ENCODE measurements at places on chromosomes 12 and 14.

GRCh38 chr14:76480426-76480825, 104.5 kb downstream of the ESRRB start:
- DNase-seq: peak; percentile 33

GRCh38 chr14:60485598-60486251, at the start of gene C14orf39:
TSS of gene C14orf39 (minus strand) at chr14:60486063. CDS start at chr14:60485078, 985 bp downstream.
- DNase-seq: peak; percentile 88

DNA sequence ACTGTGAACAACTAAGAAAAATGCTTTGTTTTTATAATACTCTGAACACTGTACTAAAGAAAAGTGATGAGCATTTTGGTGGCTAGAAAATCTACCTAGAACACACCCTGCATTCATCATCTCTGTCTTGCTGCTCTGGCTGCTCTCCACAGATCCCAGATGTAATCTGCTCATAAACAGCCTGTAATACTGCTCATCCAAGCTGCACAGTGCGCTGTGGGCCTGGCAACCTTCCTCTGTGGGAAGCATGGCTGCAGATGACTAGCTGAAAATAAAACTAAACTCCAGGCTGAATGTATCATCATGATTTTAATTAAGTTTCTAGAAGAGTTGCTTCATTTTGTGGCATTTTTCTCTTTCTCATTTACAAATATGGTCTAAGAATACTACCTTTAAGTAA, 200.7 kb downstream of the SLC2A13 start:
- DNase-seq: peak; percentile 73

DNA sequence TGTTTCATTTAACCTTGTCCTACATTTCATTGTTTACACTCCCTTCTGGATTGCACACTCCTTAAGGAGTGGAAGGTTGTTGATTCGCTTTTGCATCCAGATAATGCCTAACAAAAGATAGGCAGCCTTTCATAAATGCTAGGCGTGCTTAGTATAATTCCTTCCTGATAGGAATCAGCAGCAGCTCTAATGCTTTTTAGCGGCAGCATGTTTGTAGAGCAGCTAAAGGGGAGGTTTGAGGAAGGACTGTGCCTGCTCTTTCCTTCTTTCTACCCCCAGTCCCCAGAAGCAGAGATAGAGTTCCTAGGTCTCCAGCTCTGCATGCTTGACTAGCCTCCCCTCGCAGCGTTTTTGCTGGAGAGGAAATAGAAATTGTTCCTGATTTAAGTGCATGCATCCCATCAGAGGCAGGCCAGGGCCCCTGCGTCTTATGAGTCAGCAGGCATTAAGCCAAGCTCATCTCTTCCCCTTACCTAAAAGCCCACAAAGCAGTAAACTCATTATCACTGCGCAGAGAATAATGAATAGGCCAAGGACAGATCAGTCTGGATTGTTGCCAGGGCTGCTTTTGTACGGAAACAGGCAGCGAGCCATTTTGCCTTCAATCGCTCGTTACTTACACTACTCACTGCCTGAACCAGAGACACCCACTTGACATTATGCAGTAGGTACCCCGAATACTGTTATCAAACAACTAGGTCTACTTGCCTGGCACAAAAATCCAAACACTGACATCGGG, 14.0 kb upstream of the TBPL2 start:
- peak; percentile 94 for DNase-seq

GRCh38 chr12:44771485-44772021, 104.6 kb downstream of the NELL2 start:
- DNase-seq: no peak

GRCh38 chr12:52305921-52306705, 14.8 kb upstream of the KRT81 start:
- no peak for DNase-seq

GRCh38 chr12:12835378-12836146, 22.4 kb downstream of the DDX47 start:
- DNase-seq: no peak

DNA sequence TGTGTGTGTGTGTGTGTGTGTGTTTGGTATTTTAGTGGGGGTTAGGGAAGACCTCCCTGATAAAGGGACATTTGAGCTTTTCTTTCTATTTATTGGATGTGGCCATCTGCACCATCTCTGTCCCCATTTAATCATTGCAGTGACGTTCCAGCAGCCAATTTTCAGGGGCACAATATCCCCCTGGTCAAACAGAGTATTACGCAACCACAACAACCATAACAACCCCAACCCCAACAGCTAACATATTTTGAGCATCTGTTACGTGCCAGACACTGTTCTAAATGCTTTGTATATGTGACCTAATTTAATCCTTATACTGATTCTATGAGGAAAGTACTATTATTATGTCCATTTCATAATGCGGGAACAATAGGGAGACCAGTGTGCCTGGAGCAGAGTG, 87.4 kb downstream of the TTC8 start:
- no peak for DNase-seq

DNA sequence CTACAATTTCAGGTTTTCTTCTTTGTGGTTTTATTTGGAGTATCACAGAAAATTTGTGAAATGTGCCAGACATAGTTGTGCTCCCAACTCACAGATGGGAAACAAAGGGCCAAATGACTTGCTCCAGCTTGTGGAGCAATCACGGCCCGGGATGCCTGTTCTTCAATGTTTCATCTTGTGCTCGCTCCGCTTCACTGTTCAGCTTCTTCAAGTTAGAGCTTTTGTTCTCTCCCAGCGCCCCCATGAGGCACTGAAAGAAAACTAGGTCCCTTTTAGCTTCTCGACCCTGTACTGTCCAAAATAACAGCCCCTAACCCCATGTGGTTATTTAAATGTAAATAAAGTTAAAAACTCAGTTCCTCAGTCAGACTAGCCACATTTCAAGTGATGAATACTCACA, 187.9 kb upstream of the STXBP6 start:
- no peak for DNase-seq

DNA sequence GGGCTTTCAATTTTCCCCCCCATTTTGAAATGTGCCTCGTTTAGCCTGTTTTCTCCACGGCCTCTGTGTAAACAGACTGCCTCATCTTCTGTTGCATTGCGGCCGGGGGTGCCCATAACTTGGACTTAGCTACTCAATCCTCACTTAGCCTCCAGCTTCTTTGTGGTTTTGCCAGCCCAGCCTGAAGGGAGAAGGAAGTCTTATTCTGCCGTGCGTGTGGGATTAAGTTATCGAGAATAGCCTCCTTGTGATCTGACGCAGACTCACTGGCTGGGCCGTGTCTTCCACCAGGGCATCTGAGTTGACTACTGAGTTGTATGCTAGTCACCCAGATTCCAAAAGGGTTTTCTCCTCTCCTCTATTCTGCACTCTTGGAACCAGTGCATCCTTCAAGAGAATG, 8.1 kb downstream of the PRKAB1 start:
- no peak for DNase-seq

DNA sequence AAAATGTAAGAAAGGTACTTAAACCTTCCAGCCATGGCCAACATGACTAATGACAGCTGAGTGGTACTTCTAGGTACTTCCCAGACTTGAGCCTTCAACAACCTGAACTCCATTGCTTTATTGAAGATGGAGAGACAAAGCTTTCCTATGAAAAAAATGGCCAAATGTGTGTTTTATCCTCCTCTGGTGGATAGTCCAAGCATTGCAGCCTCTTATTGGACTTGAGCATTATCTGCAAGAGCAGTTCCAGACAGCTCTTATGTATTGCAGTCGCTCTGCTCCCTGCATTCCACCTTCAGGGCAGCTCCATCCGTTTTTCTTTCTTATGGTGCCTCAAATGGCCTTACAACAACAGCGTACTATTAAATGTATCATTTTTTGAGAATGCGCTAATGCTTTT, 588.2 kb downstream of the NRXN3 start:
- peak; percentile 20 for DNase-seq

GRCh38 chr12:109912855-109913321, 12.8 kb downstream of the TCHP start:
- DNase-seq: peak; percentile 60

- peak; percentile 24 for DNase-seq
Observed at GRCh38 chr14:32300136-32300535, 29.0 kb upstream of the AKAP6 start.

DNA sequence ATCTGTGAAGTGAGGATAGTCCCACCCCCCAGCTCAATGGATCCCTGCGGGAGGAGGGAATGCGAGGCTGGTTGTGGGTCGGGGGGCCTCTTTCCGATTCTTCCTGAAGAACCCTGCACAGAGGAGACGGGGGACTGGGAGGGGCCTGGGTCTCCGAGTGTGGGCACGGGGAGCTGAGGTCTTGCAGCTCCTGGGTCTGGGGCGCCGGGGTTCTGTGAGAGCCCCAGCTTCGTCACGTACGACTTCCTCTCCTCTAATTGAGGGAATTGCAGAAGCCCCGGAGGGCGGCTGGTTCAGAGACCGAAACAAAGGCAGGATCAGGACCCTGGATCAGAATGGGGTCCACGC, 66.6 kb downstream of the DIO3 start:
- peak; percentile 10 for DNase-seq

DNA sequence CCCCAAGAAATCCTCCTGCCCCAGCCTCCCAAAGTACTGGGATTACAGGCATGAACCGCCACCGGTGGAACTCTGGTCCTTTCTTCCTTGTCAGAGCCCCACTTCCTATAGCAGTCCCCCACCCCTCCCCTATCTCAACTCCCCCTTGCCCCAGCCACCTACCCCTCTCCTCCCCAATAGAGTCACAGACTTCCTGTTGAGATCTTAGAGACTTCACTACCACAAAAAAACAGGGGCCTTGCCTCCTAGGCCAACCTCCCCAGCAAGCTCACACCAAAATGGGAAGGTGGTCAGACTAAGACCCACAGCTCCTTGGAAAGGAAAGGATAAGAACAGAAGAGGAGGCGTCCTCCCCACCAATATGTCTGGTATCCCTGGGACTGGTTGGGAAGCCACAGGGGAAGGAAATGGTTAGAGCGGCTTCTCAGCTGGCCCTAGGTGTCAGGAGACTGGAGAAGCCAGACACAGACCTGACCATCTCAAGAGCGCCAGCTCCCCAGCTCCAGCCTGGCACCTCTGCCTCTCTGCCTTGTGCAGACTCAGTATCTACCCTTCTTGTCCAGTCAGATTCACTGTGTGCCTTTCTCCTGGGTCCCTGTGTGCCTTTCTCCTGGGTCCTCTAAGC, 8.5 kb downstream of the ITGB7 start:
- DNase-seq: no peak

DNA sequence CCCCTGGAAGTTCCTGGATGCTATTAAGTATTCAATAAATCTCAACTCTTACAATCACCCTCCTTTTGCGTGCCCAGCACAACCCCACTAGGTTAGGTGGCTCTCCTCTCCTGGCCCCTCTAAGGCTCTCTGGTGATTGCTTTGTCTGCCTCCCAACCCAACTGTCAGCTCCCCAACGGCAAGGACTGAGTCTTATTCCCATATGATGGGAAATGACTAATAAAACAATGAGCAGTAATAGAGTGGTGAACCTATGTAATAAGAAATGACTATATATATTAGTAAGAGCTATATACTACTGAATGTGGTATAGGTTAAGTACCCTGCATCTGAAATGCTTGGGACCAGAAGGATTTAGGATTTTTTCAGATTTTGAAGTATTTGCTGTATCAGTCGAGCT, 8.1 kb downstream of the APPL2 start:
- DNase-seq: no peak

DNA sequence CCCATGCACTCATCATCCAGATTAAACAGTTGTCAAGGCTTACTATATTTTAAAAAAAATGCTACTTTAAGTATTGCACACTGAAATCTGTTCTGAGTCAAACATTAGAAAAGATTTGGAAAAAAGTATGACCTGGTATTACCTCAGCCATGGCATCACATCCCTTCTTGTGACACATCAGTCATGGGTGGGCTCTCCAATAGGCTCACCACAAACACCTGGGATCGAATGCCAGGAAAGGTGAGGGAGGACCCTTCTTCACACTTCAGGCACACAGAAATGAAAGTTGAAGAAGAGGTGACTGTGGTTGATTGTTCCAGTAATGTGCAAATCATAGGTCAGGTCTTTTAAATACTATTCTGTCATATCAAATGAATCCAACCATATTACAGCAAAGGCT, 36.6 kb upstream of the GZMB start:
- DNase-seq: no peak

DNA sequence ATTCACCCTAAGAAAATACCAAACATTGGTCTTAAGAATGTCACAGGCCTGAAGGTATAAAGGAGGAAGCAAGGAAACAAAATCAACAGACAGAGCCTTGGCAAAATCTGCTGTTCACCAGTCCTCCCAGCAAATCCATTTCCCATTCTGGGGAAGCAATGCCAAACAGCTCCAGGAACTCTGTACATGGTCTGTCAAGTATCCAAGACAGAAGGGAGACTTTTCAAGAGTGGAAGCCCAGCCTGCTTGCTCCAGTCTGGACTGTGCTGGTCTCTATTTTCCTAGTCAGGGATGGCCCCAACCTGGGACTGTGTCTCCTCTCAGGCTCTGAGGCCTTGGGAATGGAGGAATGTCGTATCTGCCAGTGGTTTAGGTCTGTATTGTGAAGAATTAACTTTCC, 251.5 kb downstream of the DAD1 start:
- DNase-seq: no peak

- DNase-seq: no peak
Observed at GRCh38 chr12:76652402-76652801, 92.8 kb upstream of the OSBPL8 start.

Measured in BE2C (cell line).